ENCODE measurements at places on chromosomes 5 and 9. TPM values are rescaled to one million over a fixed set of nuclear protein-coding genes. Genes with fewer than 3 reads are reported as not detected.

The ECPAS gene
- 29.4 TPM for polyA plus RNA-seq

The OMD gene
- not detected for polyA plus RNA-seq

- DNase-seq = no peak
Observed at GRCh38 chr5:133751846-133752245, 139.5 kb upstream of the FSTL4 start.

DNA sequence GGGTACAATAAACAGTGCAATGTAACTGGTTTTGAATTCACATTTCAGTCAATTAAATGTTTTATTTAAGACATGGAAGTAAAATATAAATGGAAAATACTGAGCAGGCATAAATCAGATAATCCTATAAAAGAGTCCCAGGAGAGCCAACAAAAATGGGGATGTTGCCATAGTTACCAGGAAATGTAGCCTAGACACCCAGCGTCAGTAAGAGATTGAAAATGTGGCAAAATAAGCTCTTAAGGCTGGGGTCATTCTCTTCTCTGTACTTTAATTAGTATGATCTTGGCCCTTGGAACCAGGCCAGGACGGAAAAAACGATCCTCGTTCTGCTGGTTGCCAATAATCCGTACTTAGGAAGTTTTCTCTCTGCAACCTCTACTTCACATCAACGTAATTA lies 18.9 kb upstream of the RASEF start:
- no peak for DNase-seq

DNA sequence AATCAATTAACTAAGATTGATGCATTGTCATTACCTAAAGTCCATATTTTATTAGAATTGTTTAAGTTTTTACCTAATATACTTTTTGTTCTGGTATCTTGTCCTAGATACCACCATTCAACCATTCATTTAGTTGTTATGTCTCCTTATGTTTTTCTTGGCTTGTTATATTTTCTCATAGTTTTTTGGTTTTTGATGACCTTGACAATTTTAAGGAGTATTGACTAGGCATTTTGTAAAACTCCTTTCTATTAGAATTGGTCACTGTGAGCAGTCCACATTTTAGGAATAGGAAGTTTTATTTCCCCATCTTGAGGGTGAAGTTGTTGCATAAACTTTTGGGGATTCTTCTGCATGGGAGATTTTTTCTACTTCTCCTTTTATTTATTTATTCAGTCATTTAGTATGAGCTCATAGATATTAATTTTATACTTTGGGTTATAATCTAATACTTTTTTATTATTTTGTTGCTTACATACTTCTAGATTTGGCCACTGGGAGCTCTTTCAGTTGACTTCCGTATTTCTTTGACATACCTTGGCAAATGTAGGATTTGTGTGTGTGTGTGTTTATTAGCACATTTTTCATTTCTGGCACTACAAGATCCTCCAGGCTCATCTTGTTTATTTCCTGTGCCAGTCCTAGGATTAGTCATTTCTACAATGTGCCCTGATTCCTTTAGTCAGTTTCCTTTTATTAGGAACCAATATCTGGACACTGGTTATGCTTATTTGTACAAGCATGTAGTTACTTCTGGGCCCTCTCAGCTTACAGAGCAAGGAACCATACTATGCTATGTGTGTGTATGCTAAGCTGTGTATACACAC lies 134.9 kb upstream of the CDKN2B start:
- DNase-seq = no peak

DNA sequence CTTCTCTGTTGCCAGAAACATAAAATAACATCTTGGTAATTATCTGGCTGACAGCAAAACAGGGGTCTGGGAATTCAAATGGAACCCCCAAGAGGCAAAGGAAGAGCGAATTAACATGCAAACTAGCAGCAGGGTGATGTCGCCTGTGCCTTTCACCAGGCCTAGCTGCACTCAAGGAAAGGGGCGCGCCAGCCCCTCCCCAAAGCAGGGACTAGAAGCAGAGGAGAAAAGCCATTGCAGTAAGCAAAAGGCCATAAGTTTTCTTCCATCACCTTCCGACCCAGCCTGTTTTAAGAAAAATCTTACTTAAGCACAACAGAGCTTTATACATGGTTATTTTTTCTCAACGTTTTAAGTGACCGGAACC lies 539 bp downstream of the POC5 start:
- DNase-seq = no peak

Data from cardiac muscle cell (in vitro differentiated cells and primary cell).